Thoracic aorta (tissue), 2 donors: ENCODE measurements at places on chromosomes 12 and 14.

DNA sequence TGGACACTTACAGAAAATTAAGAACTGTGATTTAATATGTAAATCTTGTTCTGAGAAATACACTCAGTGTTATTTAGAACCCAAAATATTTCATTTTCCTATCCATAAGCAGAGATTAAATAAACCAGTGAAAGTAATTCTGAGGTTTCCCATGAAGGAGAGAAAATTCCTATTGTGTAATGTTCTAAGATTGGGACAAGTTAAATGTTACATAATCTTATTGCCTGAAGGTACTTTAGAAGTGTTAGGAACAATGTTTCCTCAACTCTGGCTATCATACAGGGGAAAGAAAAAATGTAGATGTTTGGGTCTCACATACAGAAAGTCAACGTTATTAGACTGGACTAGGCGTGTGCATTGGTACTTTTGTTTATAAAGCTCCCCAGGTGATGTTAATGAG, 281.9 kb upstream of the SYT10 start:
- H3K36me3 ChIP-seq = no peaks in the 10 kb centered on the region
- no peaks in the 10 kb centered on the region for H3K4me1 ChIP-seq
- DNase-seq = no peak

- no peak overlapping the region for H3K4me3 ChIP-seq
- DNase-seq = no peak
- H3K27ac ChIP-seq = no peak overlapping the region
- H3K4me1 ChIP-seq = no peaks in the 10 kb centered on the region
Measured at GRCh38 chr14:94636744-94637412, 24.7 kb downstream of the SERPINA3 start.

DNA sequence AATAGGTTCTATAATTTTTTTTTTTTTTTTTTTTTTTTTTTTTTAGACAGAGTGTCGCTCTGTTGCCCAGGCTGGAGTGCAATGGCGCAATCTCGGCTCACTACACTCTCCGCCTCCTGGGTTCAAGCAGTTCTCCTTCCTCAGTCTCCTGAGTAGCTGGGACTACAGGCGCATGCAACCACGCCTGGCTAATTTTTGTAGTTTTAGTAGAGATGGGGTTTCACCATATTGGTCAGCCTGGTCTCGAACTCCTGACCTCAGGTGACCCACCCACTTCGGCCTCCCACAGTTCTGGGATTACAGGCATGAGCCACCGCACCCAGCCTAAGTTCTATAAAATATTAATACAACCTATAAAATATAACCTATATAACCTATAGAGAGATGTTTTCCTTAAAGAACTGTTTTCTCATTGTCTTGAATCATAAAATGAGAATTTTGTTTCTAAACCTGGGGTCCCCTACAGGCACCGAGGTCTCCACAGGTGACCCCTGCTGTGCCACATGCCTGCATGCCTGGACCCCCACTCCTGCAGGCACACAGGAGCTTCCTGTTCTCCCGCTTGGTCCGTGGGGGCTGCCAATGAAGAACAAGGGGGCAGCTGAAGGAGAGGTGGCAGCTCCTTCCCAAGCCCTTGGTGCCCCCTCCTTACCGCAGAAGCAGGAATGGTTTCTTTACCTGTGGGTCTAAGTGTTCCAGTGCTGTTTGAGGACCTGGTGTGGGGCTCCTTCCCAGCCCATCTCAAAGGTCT, 70.9 kb upstream of the ZFP36L1 start:
- H3K4me3 ChIP-seq = no peak overlapping the region
- H3K36me3 ChIP-seq = no peaks in the 10 kb centered on the region
- H3K27me3 ChIP-seq = no peaks in the 10 kb centered on the region

GRCh38 chr12:30965613-30965985, 39.1 kb downstream of the TSPAN11 start:
- no peak overlapping the region for H3K4me3 ChIP-seq
- H3K36me3 ChIP-seq = no peaks in the 10 kb centered on the region
- H3K27ac ChIP-seq = no peak overlapping the region
- DNase-seq = no peak

DNA sequence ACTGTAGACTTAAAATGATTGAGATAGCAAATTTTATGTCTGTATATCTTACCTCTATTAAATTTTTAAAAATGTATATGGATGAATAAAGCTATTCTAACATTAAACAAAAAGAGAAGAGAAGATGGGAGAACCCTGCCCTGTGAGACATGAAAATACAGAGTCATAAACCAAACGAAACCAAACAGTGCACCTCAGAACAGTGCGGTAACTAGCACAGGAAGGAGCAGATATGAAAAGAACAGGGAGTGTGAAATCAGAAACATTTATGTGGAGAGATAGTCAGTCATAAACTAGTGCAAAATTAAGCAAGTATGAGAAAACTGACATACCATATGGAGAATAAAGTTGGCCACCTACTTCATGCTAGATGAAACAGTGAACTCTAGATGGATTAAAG, 135.1 kb downstream of the ERC1 start:
- H3K27ac ChIP-seq = no peak overlapping the region
- DNase-seq = no peak
- no peaks in the 10 kb centered on the region for H3K27me3 ChIP-seq
- H3K4me1 ChIP-seq = no peaks in the 10 kb centered on the region
- no peak overlapping the region for H3K4me3 ChIP-seq

- no peak overlapping the region for H3K27ac ChIP-seq
- DNase-seq = no peak
- no peaks in the 10 kb centered on the region for H3K27me3 ChIP-seq
- H3K4me3 ChIP-seq = no peak overlapping the region
- no peaks in the 10 kb centered on the region for H3K36me3 ChIP-seq
- H3K4me1 ChIP-seq = no peaks in the 10 kb centered on the region
Measured at GRCh38 chr12:16358878-16359277, 11.4 kb downstream of the MGST1 start.

GRCh38 chr12:101608301-101609133, 13.7 kb downstream of the MYBPC1 start:
- no peaks in the 10 kb centered on the region for H3K36me3 ChIP-seq
- no peaks in the 10 kb centered on the region for H3K27me3 ChIP-seq
- H3K4me3 ChIP-seq = no peak overlapping the region
- DNase-seq = no peak

DNA sequence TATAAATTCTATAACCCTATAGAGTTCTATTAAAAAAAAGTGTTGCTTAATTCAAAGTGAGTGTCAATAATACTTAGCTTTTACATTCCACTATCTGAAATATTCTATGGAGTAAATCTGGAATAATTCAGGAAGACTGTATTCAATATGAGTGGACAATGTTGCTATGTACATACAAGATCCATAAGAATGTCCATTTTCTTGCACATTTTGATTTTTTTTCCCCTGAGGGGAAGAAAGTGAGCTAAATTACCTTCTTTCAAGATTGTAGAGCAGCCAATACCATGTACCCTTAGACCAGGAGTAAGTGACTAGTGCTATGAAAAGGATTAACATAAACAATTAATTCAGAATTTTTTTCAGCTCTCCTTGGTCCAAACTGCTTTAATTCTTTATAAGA, 25.4 kb downstream of the EXOC5 start:
- DNase-seq = no peak
- no peaks in the 10 kb centered on the region for H3K36me3 ChIP-seq
- no peak overlapping the region for H3K4me3 ChIP-seq
- no peaks in the 10 kb centered on the region for H3K27me3 ChIP-seq

- H3K4me1 ChIP-seq = no peaks in the 10 kb centered on the region
- H3K27ac ChIP-seq = no peak overlapping the region
- no peaks in the 10 kb centered on the region for H3K27me3 ChIP-seq
- H3K4me3 ChIP-seq = no peak overlapping the region
- peaks cover 3% of the 10 kb centered on the region for H3K36me3 ChIP-seq
Measured at GRCh38 chr14:61065656-61066055, 84.6 kb downstream of the SLC38A6 start.

DNA sequence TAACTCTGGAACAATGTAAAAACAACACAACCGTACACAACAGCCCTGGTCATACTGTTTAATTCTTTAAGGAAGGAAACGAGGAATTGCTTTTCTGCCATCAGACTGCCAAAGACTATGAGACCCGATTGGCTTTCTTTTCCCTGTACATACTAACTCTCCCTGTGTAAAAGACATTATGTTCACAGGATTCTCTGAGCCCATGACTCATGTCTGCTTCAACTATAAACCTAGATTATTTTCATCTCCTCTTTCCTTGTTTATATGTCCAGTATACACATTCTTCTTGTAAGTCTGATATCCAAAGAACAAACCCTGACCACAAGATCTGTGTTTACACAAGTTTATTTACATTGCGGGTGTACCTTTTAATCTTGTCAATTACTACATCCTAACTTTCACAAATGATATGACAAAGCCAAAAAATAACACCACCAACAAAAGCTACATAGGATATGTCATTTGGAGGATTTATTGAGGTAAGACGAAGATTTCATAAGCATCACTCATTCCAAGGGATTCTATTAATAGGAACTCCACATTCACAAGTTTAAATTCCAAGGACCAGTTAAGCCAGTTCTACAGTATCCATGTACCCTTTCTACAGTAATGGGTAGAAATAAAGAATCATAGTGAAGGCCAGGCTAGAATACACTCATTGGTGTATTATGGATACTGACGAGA, 67.3 kb downstream of the STXBP6 start:
- DNase-seq = no peak
- H3K4me1 ChIP-seq = no peaks in the 10 kb centered on the region
